Bronchial smooth muscle cell (primary cell): ENCODE measurements at places on chromosomes 4 and X. TPM values are rescaled to one million over a fixed set of nuclear protein-coding genes. Genes with fewer than 3 reads are reported as not detected.

FRMD7 gene
- under 0.01 TPM in 1 of 2 replicates, not detected in the other for total RNA-seq

DOK7 gene
- under 0.01 and 0.09 TPM in 2 replicates for total RNA-seq

IL21 gene
- total RNA-seq: not detected in 2 replicates

SCML2 gene
- total RNA-seq: 0.79 and 1.1 TPM in 2 replicates

PAGE5 gene
- not detected in 2 replicates for total RNA-seq

CENPE gene
- total RNA-seq: 0.52 and 3.8 TPM in 2 replicates

ESX1 gene
- not detected in 2 replicates for total RNA-seq
